ENCODE measurements at places on chromosomes 11 and 22.

- DNase-seq = no peak
These were observed 788.8 kb upstream of the FAT3 start for GRCh38 chr11:91435694-91436395.

DNA sequence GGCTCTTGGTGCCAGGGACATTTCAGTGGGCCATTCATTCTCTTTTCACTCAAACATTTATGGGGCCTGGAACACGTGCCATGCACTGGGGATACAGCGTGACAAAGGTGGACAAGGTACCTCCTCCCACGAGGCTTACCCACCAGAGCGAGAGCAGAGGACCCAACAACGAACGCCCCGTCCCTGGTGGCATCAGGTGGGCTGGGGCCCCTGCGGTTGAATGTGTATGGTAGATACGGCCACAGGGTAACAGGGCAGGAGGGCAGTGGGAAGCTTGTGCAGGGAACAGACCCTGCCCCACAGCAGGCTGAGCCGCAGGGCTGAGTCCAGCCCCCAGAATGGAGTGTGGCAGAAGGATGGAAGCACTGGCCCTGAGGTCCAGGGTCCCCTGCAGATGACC lies 81.1 kb downstream of the LRRC32 start:
- no peak for DNase-seq

- DNase-seq = peak; percentile 15
These were observed 12.0 kb upstream of the CAT start for GRCh38 chr11:34426766-34427185.

- peak; percentile 69 for DNase-seq
These were observed 32.1 kb downstream of the A4GALT start for GRCh38 chr22:42688241-42689211.

DNA sequence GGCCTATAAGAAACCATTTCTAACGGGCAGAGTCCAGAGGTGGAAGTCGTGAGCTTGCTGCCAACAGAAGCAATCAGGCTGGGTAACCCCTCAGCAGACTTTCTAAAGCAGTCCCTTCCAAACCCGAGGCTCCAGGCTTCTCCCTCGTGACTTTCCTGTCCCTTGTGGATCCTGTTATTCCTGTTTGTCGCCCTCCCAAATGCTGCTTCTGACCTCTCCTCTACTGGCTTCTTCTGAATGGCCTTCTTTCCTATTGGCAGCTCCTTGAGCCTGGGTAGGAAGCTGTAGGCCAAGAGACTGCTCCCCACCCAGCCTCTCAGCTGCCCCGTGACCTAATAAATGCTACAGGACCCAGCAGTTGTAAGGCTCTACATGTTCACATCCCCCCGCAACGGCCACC lies 35.0 kb downstream of the MAFF start:
- DNase-seq = no peak

DNA sequence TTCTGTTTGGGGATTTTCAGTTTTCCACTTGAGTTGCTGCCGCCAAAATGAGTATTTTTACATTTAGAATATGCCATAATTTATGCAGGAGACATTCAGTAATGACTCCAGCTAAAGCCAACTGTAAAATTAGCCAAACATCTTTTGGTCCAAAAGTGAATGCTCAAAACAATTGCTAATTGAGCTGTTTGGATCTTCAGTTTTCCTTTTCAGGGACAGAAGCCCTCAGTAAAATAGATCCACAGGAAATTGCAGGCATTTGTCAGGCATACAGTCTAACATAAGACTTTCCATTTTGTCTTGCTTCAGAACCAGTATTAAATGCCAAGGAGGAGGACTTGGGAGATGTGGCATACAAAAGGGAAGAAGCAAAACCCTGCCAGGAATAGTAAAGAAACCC lies 524.8 kb upstream of the API5 start:
- no peak for DNase-seq

GRCh38 chr11:92329137-92329536 lies 104.5 kb downstream of the FAT3 start:
- no peak for DNase-seq

GRCh38 chr22:17938484-17938924 lies 85.9 kb downstream of the MICAL3 start:
- DNase-seq = no peak

DNA sequence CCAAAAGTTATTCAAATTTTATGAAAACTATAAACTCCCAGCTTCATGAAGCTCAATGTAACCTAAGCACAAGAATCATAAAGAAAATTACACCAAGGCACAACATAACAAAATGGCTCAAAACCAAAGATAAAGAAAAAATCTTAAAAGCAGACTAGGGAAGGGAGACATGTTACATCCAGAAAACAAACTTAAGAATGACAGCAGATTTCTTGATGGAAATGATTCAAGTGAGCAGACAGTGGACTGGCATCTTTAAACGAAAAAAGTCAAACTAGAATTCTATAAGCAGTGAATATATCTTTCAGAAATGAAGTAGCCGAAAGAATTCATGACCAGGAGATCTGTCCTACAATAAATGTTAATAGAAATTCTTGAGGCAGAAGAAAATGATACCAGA lies 75.6 kb downstream of the SHANK2 start:
- DNase-seq = no peak

DNA sequence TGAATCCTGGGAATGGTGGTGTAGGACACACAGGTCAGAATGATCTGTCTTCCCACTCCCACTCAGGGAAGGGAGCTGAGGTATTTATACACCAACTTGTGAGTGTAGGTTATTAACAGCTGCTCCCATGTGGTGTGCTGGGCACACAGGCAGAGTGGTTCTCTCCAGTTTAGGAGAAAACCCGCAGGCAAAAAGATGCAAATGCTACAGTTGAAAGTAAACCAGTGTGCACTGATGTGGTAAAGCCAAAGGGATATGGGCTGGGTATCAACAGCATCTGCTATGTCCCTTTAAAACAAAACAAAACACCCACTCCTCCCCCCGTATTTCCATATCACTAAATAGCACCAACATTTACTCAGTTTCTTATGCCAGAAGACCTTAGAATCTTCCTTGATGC lies 75.4 kb upstream of the SYT13 start:
- no peak for DNase-seq

GRCh38 chr11:84339796-84340195 lies 1053.6 kb upstream of the CCDC90B start:
- DNase-seq = no peak

DNA sequence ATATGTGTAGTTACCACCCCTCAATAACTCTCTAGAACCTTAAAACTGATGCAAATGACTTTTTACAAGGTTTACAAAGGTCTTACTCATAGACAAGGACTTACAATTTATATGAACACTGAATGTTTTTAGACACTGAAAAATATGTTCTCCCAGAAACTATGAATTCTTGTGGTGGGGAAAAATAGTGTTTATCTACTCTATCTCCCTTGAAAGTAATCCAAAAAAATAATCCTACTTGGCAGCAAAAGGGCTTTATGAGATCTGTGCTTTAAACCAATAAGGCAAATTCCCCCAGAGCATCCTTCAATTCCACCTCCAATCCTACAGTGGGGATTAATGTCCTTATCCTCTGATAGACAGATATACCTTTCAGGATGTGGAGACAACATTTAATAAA lies 1984.1 kb upstream of the RAG2 start:
- DNase-seq = no peak

DNA sequence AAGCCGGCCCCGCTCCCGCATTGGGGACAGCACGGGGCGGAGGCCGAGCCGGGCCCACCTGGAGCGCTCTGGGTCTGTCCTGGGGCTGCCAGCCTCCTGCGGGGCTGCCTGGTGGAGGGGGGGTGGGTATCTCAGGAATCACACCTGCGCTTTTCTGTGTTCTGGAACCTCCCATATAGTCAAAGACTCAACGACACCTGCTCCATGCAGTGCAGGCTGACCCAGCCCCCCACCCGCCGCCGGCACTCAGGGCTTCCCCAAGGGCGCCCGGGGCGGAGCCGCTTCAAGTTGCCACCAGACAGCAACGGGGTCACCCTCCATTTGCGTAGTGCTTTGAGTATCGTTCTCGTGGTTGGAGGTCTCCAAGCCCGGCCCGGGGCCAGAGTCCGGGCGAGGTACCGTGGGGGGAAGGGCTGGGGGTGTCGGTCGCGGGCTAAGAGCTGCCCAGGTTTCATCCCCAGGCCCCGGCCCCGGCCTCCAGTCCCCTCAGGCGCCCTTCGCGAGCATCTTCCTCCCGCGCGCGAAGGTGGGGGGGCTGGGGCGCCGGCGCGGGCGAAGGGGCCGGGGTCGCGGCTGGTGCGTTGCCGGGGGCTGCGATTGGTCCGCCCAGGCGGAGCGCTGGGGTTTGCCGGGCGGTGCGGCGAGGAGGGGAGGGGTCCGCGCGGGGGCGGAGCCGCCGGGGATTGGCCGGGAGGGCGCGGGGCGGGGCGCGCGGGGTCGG lies 6.6 kb downstream of the TSPAN4 start:
- DNase-seq = no peak

- DNase-seq = no peak
These were observed 7.5 kb downstream of the IL18 start for GRCh38 chr11:112156153-112156955.

- DNase-seq = no peak
These were observed 105.6 kb upstream of the SYN3 start for GRCh38 chr22:33163815-33164214.

DNA sequence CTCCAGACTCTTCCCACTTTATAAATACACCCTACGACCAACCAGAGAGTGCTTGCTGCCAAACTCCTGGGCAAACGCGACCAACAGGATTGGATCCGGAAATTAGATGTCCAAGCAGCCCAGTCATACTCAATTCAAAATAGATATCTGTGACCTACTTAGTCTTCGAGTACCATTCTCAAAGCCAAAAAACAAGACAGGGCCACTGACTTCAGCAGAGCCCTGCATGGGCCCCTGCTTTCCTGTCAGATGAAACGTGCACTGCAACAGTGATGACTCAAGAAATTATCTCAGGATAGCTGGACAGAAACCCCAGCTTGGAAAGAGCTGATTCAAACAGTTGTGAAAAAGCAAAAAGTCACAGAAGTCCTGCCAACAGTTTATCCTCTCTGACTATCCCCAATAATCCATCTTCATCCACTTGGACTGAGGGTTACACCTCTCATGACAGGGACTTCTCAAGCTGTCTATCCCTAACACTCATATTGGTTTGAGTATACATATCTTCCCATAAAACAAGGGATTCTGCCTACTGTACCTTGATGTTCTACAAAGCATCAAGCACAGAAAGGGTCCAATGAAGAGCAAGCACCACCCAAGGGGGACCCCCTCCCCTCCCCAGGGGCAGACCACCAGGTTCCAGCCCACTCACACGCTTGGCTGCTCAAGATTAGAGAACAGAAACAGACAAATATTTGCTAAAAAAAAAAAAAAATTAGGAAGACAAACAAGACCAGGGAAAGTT lies 17.4 kb downstream of the SMCO4 start:
- DNase-seq = no peak

DNA sequence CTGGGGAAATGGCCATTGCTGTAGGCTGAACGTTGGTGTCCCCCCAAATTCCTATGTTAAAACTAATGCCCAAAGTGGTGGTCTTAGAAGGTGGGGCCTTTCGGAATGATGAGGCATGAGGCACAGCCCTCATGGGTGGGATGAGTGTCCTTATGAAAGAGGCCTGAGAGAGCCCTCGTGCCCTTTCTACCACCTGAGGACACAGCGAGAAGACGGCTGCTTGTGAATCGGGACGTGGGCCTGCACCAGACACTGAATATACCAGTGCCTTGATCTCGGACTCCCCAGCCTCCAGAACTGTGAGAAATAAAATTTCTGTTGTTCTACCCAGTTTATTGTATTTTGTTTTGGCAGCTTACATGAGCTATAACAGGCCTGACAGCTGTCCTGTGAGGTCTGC lies 162.9 kb upstream of the B3GAT1 start:
- DNase-seq = no peak

GRCh38 chr11:60376601-60377000 lies 1.7 kb upstream of the MS4A7 start:
- no peak for DNase-seq

DNA sequence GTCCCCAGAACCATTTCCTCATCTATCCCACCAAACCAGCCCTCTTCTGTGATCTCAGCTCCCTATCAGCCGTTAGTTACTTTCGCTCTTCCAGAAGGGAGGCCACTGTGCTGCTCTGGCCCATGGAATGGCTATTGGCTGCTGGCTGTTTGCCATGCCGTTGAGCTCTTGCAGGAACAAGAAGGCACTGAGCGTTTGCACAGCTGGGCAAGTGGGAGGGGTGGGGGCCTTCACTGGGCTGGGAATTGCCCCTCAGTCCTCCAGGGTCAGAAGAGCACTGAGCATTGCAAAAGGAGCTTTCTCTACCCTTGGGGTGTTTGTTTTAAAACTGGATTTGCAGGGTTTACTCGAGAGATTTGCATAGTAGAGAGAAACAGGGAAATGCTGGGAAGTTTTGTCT lies 129.0 kb upstream of the PARVA start:
- no peak for DNase-seq

DNA sequence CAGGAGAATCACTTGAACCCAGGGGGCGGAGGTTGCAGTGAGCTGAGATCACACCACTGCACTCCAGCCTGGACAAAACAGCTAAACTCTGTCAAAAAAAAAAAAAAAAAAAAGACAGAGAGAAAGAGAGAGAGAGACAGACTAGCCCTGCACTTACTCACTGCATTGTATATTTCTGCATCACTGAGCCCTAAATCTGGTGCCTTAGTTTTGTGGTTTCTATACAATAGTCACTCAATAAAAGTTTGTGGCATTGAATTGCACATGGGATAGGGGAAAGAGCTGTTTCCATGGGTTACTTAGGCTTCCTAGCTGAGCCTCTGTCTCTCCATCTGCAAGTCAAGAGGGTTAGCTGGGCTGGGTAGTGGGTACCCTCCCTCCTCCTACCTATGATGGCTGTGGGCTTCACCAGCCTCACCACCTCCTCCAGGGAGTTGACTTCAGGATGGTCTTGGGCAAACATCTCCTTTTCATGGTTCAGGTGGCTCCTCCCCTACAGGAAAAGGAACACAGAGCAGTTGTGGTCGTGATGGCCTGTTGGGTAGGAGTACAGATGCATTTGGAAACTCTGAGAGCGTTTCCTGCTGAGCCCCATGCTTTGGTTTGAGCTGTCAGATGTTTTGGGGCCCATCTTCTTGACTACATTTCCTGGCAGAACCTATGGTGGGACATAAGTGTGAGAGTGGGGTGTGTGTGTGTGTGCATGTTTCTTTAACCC lies 73.2 kb downstream of the CCDC81 start:
- DNase-seq = no peak

GRCh38 chr22:19689408-19689807 lies 24.9 kb upstream of the SEPTIN5 start:
- DNase-seq = no peak

DNA sequence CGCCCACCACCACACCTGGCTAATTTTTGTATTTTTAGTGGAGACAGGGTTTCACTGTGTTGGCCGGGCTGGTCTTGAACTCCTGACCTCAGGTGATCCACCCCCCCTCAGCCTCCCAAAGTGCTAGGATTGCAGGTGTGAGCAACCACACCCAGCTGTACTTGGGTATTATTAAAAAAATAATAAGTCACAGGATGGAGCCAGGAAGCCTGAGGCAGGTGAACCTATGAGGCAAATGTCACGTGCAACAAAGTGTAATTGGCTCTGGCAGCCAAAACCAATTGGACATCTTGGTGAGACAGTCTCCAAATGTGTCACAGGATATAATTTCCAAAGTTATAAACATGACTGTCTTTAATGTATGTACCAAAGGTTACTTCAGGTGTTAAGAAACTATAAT lies 24.0 kb upstream of the MALAT1 start:
- no peak for DNase-seq

GRCh38 chr11:76778874-76779273 lies 4.3 kb upstream of the TSKU start:
- no peak for DNase-seq

GRCh38 chr11:26743622-26744021 lies 21.8 kb upstream of the SLC5A12 start:
- DNase-seq = no peak

All from non-pigmented ciliary epithelial cell (primary cell).